ENCODE measurements at places on chromosomes 11 and 22.

- DNase-seq = no peak
Observed at GRCh38 chr11:16806791-16807190, 68.3 kb downstream of the C11orf58 start.

GRCh38 chr11:69131121-69131566 is 24.6 kb upstream of the SMIM38 start:
- DNase-seq = no peak

DNA sequence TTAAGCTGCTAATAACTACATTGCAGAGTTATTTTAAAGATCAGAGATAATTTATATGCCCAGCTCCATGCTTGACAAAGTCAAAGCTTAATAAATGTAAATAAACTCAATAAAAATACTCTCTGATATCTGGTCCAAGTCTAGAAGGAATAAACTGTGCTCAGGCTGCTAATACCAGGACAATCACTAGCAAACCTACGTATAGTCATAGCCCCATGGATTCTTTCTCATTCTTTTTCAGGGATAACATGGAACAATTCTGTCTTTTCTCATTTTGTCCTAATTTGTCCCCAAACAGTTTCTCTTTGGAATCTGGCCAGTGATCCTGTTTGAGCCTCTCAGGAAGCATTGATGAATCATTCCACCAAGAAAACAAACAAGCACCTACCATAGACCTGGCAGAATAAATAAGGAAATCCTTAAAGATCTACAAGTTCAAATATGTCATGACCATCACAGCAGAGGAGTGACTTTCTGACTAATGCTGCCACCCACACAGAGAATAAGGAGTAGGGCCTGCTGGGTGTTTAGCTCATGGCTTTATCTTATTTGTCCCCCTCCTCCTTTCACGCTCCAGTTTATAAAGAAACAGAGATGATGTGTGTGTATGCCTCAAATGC is 14.1 kb upstream of the B3GNT6 start:
- no peak for DNase-seq

GRCh38 chr22:45771711-45772110 is 100.1 kb downstream of the ATXN10 start:
- no peak for DNase-seq

All from KG1 (cell line).